ENCODE measurements at places on chromosomes 3 and 15.

GRCh38 chr15:25091421-25092158, 136.8 kb downstream of the SNRPN start:
- no peak for DNase-seq

- no peak for DNase-seq
Observed at GRCh38 chr15:32718821-32719716, 1.3 kb downstream of the GREM1 start.

DNA sequence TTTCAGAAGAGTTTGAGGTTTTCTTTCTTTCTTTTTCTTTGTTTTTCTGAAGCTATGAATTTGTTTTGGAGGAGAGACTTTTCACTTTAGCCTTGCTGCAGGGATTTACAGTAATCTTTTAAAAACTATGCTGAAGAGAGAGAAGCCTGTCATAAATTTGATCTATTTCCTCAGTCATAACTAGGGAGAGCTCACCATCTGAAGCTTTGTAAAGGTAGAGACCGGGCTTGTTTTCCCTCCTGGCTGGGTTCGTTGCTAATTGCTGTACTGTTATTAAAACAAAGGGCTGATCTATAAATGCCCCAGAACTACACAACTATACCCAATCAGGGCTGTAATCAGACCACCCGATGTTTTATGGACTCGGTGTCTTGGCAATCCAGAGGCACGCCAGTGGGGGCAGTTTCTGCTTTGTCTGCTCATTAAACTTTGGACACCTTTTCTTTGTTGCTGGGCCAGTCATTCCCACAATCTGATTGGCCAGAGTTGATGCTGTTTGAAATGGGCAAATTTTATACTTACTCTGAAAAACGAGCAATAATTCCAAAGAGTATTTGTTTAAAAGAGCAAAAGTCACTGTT, 164.3 kb downstream of the CACNA1D start:
- DNase-seq = peak; percentile 52

DNA sequence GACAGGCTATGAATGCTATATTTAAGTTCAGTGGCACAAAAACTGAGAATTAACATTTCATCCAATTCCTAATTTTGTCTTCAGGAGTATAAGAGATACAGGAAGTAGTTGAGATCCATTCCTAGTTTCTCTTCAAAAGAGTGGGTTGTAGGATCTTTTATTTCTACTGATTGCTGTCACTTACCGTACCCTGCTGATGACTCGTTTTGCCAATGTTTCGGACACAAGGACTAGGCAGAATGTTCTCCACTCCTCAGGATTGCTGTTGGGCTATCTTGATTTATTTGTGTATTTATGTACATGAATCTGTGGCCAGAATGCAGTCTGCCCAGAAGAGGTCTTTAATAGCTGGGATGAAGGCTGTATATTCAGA, 11.9 kb downstream of the ARL8B start:
- DNase-seq = no peak

DNA sequence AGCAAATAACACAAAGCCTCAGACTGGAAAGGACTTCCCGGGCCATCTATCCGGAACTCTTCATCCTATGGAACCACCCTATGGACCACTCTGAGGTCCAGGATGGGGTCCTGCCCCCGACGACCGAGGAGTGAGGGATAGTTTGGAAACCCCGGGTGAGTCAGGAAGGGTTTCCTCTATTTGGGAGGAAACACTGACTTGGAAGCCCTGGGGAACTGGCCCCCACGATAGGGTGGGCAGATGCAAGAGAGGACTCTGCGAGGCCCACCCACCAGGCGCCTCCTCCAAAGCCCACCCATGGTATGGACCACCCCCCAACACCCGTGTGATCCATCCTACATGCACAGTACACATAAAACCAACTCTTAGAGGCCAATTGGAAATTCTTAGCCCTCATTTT, 69.4 kb downstream of the CPN2 start:
- DNase-seq = no peak

DNA sequence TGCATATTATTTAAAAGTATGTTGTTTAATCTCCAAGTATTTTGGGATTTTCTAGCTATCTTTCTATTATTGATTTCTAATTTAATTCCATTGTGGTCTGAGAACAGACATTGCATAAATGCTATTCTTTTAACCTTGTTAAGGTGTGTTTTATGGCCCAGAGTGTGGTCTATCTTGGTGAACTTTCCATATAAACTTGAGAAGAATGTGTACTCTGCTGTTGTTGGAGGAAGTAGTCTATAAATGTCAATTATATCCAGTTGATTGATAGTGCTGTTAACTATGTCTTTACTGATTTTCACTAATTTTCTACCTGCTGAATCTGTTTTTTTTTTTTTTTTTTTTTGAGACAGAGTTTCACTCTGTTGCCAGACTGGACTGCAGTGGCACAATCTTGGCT, 180.9 kb downstream of the ZNF621 start:
- no peak for DNase-seq

DNA sequence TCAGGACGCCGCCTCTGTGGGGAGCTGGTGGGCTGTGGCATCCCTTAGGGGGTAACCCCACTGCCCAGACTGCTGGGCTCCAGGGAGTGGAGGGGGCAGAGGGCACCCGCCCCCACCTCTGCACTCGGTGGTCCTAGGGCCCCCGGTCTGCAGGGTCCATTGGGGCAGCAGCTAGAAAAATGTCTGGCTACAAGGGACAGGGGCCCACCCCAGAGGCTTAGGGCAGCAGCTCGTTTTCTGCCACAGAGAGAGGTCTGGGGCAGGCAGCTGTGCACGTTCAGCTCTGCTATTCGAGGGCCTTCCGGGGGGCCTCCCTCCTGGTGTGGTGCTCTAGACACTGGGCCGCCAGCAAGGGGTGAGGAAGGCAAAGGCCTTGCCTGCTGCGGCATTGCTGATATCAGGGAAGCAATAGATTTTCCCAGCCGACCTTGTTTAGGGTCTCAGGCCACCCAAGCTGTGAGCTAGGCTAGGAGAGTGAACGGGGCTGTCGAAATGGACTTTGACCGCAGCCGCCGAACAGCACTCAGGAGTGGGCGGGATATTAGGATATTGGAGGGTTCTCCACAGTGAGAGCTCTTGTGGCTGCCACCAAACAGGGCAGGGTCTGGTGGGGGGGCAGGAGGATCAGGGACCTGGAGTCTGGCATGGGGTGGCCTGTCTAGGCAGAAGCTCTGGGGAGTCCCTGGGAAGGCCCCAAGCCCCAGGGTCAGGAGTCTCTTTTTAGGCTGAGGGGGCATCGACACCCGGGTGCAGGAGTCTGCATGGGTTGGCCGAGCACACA, 61.4 kb upstream of the KLF13 start:
- no peak for DNase-seq

DNA sequence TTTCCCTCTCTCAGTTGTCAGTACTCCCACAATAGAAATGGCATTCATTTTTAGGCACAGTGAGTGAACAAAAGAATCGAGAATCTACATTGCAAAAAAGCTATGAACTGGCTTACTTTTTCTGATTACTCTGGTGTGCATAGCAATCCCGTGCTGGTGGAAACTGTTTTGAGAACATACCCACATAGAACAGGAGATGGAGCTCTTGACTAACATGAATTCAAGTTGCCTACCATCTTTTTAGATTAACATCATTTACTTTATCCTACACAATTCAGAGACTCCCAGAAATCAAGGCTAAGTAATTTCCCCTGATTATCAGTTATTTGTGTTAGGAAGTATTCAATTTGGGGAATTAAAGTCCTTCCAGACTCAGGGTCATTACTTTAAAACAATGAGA, 326.6 kb downstream of the ARPP21 start:
- no peak for DNase-seq

- no peak for DNase-seq
Observed at GRCh38 chr3:99850608-99851007, 32.9 kb downstream of the CMSS1 start.

DNA sequence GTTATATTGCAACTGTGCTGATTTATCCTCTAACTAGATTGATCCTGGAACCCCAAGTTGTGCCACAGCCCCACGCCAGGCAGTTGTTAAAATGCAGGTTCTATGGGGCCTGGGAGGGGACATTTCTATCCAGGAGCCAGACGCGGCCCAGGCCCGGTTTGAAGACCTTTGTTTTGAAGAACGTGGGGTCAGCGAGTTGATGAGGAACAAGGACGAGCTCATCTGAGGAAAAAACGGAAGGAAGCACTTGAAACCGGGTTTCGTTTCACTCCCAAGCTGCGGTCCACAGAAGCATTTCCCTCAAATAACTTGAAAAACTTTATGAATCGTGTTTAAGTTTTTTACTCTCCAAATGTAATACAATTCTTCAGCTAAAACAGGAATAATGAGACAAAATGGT, 76.4 kb downstream of the CHSY1 start:
- no peak for DNase-seq

GRCh38 chr3:188950832-188951489, 220.8 kb upstream of the TPRG1 start:
- DNase-seq = no peak

GRCh38 chr3:63150880-63151279, 127.2 kb upstream of the SYNPR start:
- DNase-seq = no peak

DNA sequence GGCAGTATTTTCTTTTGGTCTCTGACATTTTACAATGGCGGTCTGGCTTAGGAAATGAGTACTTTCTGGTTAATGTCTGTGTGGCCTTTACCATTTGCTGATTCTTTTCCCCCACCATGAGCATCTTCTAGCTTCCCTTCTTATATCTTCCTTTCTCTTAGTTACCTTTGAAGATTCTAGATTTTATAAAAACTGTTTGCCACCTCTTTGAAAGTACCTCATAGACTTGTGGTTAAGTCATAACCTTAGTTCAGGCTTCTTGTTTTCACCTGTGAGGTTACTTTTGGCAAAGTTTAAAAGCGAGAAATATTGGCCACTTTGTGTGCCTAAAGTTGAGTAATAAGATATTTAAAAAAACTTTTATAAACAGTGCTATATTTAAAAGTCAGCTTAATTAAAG, 147.4 kb downstream of the FMN1 start:
- no peak for DNase-seq

Data from NCI-H146 (cell line).